ENCODE measurements at places on chromosomes 6 and 20.

DNA sequence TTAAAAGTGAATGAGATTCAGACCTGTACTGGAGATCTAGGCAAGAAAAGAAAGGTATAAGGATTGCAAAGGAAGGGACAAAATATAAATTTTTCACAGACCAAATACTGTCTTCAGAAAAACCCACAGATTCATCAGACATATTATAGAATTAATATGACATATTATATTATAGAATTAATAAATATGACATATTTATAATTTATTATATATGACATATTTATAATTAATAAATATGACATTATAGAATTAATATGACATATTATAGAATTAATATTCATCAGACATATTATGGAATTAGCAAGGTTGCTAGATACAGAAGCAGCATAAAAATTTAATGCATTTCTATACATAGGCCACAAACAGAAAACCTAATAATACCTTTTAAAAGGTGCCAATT, 44.7 kb upstream of the GNRH2 start:
- no peak for DNase-seq
- H3K4me1 ChIP-seq = no peaks in the 10 kb centered on the region
- H3K27me3 ChIP-seq = no peaks in the 10 kb centered on the region
- peaks cover 15% of the 10 kb centered on the region for H3K36me3 ChIP-seq
- no peak overlapping the region for H3K27ac ChIP-seq

DNA sequence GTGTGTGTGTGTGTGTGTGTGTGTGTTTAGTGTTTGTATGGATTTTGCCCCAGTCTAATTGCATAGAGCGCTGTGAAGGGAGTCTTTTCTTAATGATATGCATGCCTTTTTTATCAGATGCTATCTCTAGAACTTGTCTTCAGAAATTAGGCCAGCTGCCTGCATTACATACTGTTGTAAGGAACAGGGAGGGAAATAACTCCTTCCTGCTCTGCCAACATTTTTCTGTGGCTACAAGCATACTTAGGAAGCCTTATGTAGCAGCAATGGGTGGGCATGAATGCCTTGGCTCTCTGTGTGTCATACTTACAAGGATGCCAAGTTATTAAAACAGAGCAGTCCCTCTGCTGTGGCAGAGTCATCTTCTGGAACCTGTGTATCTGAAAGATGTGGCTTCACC, 8.0 kb upstream of the COL21A1 start:
- no peak overlapping the region for H3K27ac ChIP-seq
- H3K4me3 ChIP-seq = no peak overlapping the region
- H3K27me3 ChIP-seq = no peaks in the 10 kb centered on the region
- H3K4me1 ChIP-seq = no peaks in the 10 kb centered on the region

DNA sequence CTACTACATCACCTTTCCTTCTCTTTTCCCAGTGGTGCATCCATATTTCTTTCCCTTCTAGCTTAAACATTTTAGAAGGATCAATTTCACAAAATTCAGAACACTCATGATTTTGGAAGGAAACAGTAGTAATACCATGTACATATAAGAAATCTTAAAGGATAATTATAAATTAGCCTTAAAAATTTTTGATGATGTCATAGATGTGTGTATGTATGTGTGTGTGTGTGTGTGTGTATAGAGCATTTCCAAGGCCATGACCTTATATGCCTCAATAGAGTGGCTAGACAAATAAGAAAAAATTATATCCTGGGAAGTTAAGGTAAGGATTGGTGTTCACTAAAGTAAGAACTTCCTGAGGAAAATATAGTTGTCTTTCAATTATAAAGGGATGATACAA, 24.1 kb upstream of the HS3ST5 start:
- H3K4me3 ChIP-seq = no peak overlapping the region
- no peaks in the 10 kb centered on the region for H3K36me3 ChIP-seq
- H3K27ac ChIP-seq = no peak overlapping the region

DNA sequence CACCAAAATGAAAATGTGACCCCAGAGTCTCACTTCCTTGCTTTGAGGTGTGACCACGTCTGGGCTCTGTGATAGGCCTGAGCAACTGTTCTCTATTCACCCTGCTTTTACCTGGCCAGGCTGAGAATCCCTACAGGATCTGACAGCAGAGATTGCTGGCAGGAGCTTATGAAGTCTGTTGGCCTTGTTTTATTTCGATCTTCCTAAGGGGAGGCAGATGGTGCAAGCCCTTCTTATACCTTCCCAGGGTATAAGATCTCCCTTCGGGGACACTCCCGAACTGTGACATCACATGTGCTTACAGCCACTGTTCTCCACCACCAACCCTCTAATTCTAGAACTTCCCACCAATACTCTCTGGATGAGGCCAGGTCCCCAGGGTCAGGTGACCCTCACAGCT, 26.8 kb downstream of the MYT1 start:
- H3K27me3 ChIP-seq = peaks cover 7% of the 10 kb centered on the region
- no peak overlapping the region for H3K4me3 ChIP-seq
- H3K27ac ChIP-seq = no peak overlapping the region
- H3K36me3 ChIP-seq = no peaks in the 10 kb centered on the region
- H3K4me1 ChIP-seq = no peaks in the 10 kb centered on the region

GRCh38 chr20:35088231-35089145, 4.1 kb downstream of the TRPC4AP start:
- peaks cover 34% of the 10 kb centered on the region for H3K4me1 ChIP-seq
- H3K27me3 ChIP-seq = no peaks in the 10 kb centered on the region
- no peak overlapping the region for H3K27ac ChIP-seq
- DNase-seq = no peak
- no peak overlapping the region for H3K4me3 ChIP-seq
- no peaks in the 10 kb centered on the region for H3K36me3 ChIP-seq

DNA sequence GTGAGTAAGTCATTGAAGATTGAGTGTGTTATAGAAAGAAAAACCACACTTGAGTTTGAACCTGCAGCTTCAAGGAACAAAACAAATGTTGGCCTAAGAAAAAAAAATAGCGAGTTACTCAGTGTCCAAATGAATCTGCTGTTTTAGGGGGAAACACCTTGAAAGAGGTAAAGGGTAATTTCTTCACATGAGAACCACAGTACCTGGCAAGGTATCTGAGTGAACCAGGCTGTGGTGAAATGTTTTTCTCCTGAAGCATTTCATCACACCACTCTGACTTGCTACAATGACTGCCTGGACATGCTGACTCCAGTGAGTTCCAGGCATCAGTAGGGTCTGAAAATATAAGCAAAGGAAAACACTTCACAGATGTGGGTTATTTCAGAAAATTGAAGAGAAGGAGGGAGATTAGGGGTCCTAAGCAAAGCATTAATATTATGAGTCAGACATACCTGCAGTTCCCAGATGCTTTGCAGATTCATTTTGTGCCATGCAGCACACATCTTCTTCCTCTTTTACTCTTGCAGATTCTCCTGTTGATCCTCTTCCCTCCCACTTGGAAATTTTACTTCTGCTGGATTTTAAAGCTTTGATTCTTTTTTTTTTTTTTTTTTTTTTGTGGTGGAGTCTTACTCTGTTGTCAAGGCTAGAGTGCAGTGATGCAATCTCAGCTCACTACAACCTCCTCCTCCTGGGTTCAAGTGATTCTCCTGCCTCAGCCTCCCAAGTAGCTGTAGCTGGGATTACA, 206.2 kb upstream of the SGK1 start:
- no peaks in the 10 kb centered on the region for H3K36me3 ChIP-seq
- H3K4me3 ChIP-seq = no peak overlapping the region
- no peak for DNase-seq
- peaks cover 12% of the 10 kb centered on the region for H3K4me1 ChIP-seq
- no peaks in the 10 kb centered on the region for H3K27me3 ChIP-seq

GRCh38 chr20:10662661-10663458, 10.9 kb downstream of the JAG1 start:
- H3K36me3 ChIP-seq = no peaks in the 10 kb centered on the region
- no peak for DNase-seq
- no peak overlapping the region for H3K4me3 ChIP-seq

DNA sequence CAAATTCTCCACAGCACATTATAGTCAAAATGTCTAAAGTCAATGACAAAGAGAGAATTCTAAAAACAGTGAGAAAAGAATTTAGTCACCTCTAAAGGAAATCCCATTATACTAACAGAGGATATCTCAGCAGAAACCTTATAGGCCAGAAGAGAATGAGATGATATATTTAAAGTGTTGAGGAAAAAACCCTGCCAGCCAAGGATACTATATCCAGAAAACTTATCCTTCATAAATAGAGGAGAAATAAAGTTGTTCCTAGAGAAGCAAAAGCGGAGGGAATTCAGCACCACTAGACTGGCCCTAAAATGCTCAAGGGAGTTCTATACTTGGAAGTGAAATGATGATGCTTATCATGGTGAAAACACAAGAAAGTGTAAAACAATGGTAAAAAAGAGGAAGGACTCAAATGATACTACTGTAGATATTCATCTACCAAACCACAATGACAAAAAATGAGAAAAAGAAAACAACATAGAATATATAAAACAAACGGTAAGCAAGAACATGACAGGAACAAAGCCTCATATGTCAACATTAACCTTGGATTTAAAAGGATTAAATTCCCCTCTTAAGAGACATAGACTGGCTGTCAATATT, 16.7 kb downstream of the GPRC6A start:
- DNase-seq = no peak
- H3K27ac ChIP-seq = no peak overlapping the region
- H3K4me3 ChIP-seq = no peak overlapping the region
- H3K27me3 ChIP-seq = no peaks in the 10 kb centered on the region

- no peak overlapping the region for H3K4me3 ChIP-seq
- H3K27ac ChIP-seq = no peak overlapping the region
- no peaks in the 10 kb centered on the region for H3K36me3 ChIP-seq
- no peak for DNase-seq
- H3K4me1 ChIP-seq = no peaks in the 10 kb centered on the region
Measured at GRCh38 chr6:99333068-99333467, 16.4 kb downstream of the FAXC start.

DNA sequence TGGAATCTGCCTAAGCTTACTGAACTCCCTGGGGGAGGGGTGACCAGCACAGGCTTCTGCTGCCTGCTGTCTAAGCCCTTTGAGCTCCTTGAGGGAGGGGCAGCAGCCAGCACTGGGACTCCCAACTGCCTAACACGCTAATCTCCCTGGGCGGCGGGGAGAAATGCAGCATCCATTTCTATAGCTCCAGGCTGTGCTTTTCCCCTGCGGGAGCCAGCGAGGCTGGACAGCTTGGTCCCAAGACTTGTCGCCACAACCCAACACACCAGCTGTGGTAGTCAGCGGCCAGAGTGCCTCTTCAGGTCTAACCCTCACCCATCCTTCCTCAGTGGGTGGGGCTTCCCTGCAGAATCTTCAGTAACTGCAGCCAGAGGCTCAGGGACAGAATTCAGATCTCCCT, 64.6 kb downstream of the VGLL2 start:
- DNase-seq = no peak
- no peak overlapping the region for H3K27ac ChIP-seq

DNA sequence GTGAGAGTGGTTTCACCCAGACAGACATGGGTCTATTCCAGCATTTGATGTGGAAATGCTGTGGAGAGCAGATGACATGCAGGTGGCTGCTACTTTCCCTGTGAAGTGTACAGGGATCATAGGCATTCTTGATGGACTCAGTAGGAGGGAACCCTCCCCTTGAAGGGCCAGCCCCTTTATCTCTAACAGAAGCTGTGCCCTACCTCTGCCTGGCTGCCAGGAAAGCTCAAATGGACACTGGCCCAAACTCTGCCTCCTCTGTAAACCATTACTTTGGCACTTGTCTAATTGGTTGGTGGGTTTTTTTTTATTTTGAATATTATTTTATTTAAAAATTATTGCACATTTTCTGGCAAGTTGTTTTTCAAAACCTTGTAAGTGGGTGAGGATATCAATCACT, 106.7 kb upstream of the GGTLC1 start:
- DNase-seq = no peak
- H3K4me3 ChIP-seq = no peak overlapping the region
- no peaks in the 10 kb centered on the region for H3K27me3 ChIP-seq
- peaks cover under 1% of the 10 kb centered on the region for H3K4me1 ChIP-seq
- H3K36me3 ChIP-seq = no peaks in the 10 kb centered on the region

- H3K27me3 ChIP-seq = no peaks in the 10 kb centered on the region
- no peaks in the 10 kb centered on the region for H3K36me3 ChIP-seq
- no peak for DNase-seq
- no peak overlapping the region for H3K27ac ChIP-seq
- H3K4me1 ChIP-seq = no peaks in the 10 kb centered on the region
Measured at GRCh38 chr6:132995432-132995831, 181.1 kb downstream of the RPS12 start.

DNA sequence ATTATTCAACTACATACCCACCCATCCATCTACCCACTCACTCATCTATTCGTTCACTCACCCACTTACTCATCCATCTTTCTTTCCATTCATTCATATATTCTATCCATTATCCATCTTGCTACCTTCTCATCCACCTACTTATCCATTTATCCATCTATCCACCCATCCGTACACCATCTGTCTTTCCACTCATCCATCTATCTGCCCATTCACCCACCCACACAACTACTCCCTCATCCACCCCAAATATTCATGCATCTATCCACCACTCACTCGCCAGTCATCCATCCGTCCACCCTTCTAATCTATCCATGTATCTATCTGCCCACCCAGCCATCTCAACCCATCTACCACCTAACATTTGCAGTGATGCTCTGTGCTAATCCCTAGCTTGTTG, 13.6 kb upstream of the KCNB1 start:
- no peaks in the 10 kb centered on the region for H3K4me1 ChIP-seq
- H3K27ac ChIP-seq = no peak overlapping the region
- no peaks in the 10 kb centered on the region for H3K36me3 ChIP-seq
- DNase-seq = no peak

GRCh38 chr6:33885132-33886057, 81.6 kb upstream of the MLN start:
- no peak overlapping the region for H3K27ac ChIP-seq
- H3K4me3 ChIP-seq = no peak overlapping the region
- no peak for DNase-seq

GRCh38 chr6:148892247-148892646, 145.4 kb downstream of the UST start:
- H3K4me3 ChIP-seq = no peak overlapping the region
- H3K36me3 ChIP-seq = no peaks in the 10 kb centered on the region
- H3K27me3 ChIP-seq = no peaks in the 10 kb centered on the region
- no peak overlapping the region for H3K27ac ChIP-seq
- H3K4me1 ChIP-seq = no peaks in the 10 kb centered on the region

DNA sequence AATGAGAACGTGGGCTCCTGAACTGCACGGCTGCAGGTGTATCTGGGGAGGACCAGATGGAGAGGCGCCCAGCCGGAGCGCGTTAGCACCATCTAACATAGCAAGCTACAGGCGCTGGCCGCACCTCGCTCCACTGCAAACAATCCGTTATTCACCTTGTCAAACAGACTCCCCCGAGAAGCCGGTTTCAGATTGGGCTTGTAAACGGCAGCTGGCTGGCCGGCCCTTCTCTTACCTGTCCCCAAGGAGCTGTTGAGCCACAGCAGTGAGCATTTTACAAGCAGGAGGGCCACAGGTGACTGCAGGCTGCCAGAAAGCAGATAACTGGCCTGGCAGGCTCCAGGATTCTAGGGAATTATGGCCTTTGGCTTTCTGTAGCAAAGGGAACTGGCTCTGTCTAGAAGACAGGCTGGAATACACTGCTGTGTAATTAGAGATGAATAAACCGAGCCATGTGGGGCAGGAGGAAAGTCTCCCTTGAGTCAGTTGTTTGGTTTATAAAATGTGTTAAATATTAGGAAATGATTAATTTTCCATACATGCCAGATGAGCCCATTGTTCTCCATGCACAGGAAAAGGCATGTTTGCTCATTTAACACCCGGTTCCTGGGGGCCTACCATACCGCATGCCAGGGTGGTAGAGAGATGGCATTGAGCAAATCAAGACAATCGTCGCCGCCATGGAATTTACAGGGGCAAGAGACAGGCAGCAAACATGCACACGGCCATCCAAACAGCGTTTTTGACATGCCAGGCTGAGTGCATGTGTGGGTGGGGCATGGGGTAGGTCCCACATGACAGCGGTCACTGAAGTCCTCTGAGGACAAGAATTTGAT, 159.3 kb downstream of the NFATC2 start:
- no peaks in the 10 kb centered on the region for H3K27me3 ChIP-seq
- no peak overlapping the region for H3K27ac ChIP-seq
- no peak for DNase-seq
- no peak overlapping the region for H3K4me3 ChIP-seq
- peaks cover 21% of the 10 kb centered on the region for H3K4me1 ChIP-seq
